ENCODE measurements at places on chromosomes 3 and 15.

DNA sequence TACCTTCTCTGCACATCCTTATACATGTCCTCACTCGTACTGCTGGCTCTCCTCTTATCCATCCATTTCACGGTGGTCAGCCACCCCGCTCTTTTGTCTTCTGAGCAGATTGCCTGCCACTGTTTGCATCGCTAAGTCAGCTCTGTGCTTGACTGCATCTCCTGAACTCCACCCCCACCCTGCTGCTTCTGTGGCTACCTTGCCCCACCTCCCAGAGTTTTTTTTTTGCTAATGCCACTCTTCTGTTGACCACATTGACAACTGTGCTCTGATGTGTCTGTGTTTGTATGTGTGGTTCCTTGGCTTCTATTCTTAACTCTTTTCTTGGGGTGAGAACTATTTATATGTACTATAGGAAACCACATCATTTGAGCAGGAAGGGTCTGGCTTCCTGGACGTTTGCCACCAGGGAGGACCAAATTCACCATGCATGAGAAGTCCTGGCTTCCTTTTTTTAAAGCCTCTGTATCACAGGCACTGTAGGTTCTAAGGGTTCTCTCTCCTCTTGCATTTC lies 12.8 kb upstream of the MTMR10 start:
- DNase-seq, result no peak

DNA sequence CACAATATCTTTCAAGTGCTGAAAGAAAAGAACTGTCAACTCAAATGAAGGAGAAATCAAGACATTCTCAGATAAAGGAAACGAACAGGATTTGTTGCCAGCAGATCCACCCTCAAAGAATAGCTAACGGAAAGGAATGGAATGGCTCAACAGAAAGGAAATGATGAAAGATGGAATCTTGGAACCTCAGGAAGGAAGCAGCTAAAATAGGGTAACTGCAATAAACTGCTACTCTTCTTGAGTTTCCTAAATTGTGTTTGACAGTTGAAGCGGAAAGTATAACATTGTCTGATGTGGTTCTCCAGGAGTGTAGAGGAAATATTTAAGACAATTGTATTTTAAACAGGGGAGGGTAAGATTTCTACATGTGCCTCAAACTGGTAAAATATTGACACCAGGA lies 22.0 kb downstream of the PRR23E start:
- no peak for DNase-seq

DNA sequence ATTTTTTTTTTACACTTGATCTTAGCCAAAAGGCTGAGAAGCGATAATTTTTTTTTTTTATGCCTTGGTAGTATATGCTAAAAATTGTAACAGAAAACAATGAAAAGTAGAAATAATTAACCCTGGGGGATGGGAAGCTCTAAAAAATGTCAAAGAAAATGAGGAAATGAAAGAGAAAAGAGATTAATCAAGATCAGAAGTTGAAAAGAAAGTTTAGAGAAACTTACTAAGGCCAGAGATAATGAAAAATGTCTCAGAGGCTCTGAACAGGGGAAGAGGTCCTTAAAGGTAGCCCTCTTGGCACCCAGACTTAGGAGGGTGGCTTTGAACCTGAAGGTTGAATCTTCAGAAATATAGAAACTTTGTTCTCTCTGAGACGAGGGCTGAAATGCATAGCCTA lies 58.6 kb upstream of the ZBED2 start:
- DNase-seq, result no peak

- DNase-seq, result no peak
Measured at GRCh38 chr3:111926266-111926676, 52.6 kb upstream of the ABHD10 start.

DNA sequence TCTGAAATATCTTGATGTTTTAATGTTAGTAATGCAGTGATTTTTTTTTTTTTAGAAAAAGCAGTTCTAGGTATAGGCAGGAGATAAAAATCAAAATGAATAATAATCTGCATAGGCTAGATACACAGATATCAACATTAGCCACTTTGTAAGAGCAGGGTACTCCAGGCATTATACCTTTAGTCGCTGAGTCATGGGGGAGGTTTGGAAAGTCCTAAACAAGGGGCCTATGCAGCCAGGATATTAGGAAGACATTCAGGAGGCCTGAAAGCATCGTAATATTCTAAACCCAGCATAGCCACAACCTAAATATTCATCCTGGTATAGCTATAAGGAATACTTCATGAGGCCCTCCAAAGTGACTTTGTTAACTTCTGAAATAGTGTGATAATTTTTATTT lies 258.1 kb upstream of the NECTIN3 start:
- DNase-seq, result no peak

- peak; percentile 33 for DNase-seq
Measured at GRCh38 chr15:100934166-100934565, 15.0 kb downstream of the LRRK1 start.

DNA sequence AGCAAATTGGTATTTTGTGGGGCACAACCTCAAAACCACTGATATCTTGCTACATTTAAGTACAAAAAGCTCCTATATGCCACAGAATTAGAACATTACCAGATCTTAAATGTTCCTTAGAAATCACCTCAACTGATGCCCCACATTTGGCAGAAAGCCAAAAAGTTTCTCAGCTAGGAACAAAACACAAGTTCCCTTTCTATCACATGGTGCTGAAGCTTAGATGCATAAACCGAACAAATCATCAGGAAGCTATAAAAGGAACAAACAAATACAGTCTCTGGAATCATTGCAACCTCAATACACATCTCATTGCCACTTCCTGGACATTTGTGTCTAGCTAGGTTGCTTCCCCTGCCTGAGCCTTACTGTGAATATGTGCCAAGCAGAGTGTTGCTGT lies 492.6 kb downstream of the LPP start:
- DNase-seq, result peak; percentile 5

DNA sequence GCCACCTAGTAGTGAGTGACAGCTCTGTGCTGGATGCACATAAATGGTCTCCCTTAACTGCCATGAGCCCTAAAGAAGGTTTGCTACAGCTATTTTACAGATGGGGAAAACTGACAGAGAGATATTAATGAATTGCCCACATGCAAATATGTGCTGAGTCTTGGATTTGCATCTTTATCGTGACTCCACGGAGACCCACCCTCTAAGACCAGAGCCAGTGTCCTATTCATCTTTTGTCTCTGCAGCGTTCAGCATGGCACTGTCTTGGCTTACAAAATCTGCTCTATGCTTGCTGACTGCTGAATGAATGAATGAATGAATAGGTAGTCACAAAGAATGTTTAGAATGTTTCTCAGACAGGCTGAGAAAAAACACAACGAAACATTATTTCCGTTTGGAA lies 48.3 kb downstream of the BTD start:
- DNase-seq, result no peak

- DNase-seq, result no peak
Measured at GRCh38 chr3:149623824-149624223, 34.0 kb downstream of the WWTR1 start.

- DNase-seq, result no peak
Measured at GRCh38 chr3:125359700-125360099, 15.4 kb downstream of the ZNF148 start.

GRCh38 chr3:115836944-115837343 lies 213.6 kb downstream of the GAP43 start:
- DNase-seq, result peak; percentile 41

DNA sequence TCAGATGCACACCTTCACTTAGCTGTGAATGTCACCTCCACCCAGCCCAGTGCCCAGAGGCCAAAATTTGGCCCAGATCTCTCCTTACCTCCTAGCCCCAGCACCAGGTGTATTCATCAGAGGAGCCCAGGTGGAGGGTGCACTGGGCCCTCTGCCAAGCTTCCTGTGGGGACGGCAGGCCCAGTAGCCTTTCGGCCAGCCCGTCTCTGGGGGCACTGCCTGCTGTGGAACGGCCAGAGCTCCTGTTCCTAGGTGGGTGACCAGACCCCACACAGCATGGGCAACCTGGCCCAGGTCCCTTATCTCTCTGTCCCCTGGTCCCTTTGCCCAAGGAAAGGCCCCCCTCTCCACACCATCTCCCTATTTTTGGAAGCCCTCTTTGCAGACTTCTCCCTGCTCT lies 67.8 kb downstream of the AAGAB start:
- no peak for DNase-seq

DNA sequence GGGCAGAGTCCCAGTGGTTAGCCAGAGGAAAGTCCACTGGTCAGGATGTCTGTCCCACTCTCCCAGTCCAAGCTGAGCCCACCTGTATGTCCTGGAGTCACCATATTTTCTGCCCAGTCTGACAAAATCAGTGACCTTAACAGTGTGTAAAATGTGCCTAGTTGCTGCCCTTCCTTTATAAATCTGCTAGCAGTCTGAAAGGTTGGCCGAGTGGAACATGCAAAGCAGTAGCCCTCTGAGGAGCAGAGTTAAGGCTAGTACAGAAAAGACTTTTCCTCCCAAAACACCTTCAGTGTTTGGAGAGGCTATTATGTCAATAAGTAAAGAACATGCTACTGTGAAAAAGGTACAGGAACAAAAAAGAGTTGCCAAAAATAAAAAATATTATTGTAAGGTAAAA lies 15.3 kb downstream of the TTC21A start:
- no peak for DNase-seq

GRCh38 chr3:134881305-134881704 lies 86.2 kb downstream of the EPHB1 start:
- DNase-seq, result no peak

DNA sequence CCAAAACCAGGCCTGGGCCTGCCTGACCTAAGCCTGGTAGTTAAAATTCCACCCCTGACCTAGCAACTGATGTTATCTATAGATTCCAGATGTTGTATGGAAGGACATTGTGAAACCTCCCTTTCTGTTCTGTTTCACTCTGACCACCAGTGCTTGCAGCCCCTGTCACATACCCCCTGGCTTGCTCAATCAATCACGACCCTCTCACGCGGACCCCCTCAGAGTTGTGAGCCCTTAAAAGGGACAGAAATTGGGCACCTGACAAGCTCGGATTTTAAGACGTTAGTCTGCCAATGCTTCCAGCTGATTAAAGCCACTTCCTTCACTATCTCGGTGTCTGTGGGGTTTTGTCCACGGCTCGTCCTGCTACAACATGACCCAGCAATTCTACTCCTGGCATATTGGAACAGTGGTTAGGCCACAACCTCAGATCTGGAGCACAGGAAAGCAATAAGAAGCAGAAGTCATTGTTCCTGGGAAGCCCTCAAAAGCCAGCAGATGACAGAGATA lies 36.7 kb upstream of the LHFPL4 start:
- no peak for DNase-seq

- no peak for DNase-seq
Measured at GRCh38 chr3:141498598-141499223, 11.9 kb downstream of the RASA2 start.

DNA sequence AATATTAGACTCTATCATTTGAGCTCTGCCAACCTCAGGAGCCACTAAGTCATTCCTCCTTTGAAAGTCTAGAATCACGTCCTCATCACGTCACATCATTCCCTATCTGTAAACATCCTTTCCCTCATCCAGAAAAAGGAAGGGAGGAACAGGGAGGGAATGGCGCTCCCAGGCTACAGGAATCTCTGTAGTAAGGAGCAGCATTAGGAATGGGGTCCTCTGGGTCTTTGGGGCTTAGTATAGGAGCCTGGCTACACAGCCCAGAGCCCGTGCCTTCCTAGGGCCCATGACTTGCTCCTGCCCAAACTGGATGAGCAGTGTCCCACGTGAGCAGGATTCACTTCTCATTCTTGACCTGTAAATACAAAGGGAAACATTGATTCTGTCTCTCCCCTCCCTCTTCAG lies 1.6 kb downstream of the TAGLN3 start:
- DNase-seq, result no peak

DNA sequence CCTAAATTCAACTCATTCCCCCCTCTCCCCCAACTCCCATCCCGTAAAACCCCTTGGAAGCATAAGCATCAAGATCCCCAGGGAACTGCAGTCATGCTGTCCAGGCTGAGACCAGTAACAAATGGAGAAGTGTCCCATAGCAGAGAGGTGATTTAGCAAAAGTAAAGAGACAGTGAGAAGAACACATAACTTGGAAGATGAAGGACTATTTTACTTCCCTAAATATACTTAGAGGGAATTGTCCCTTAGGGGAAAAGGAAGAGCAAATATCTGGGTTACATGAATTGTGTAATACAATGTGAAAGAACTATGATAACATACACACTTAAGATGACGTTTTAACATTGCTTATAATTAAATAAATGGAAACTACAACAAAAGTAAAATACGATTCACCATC lies 61.6 kb upstream of the LRRFIP2 start:
- DNase-seq, result no peak

GRCh38 chr3:94069194-94069813 lies 6.4 kb downstream of the NSUN3 start:
- peak; percentile 23 for DNase-seq

DNA sequence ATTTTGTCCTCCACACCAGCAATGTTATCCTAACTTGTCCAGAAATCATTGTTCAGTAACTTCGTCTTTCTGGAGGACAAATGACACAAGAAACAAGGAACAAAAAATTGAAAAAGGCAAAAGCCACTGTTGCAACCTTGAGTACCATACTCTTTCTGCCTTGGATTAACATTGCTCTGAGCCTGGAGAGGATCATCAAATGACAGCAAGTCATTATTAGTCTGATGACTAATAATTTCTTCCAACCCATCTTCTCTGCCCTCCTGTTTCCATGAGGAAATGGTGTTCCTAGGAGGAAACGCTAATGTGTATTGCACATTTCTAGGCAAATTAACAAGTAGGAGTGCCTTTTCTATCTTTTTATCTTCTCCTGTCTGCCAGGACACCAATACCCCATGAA lies 153.9 kb downstream of the PCCB start:
- DNase-seq, result no peak

DNA sequence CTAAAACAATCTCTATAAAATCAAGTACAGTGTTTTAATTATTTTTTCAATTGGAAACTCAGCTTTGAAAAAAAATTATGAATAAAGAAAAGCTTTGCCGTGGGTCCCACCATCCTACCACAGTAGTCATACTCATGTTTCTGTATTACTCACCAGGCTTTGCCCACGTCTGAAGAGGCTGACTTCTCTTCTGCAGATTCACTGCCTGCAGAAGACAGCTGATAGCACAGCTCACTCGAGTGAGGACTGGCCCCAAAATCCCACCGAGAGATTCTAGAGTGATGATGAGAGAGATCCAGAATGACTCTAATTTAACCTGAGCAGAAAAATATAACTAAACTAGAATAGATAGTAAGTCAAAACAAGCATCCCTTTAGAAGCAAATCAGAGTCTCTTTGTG lies 11.9 kb downstream of the C2CD4B start:
- DNase-seq, result no peak

GRCh38 chr3:53650424-53650823 lies 156.0 kb downstream of the CACNA1D start:
- no peak for DNase-seq

- no peak for DNase-seq
Measured at GRCh38 chr15:40932156-40932555, 3.0 kb downstream of the DLL4 start.

- DNase-seq, result no peak
Measured at GRCh38 chr15:45424429-45424828, 46.1 kb upstream of the GATM start.

- DNase-seq, result no peak
Measured at GRCh38 chr3:103085465-103085864, 650.6 kb downstream of the ZPLD1 start.
